ENCODE measurements at places on chromosomes 3 and 15. TPM values are rescaled to one million over a fixed set of nuclear protein-coding genes. Genes with fewer than 3 reads are reported as not detected.

GATM gene
- 2.7 TPM for total RNA-seq

PARP15 gene
- 15.0 TPM for total RNA-seq

OXTR gene
- 2.1 TPM for total RNA-seq

GATA2 gene
- total RNA-seq = 1.1 TPM

FBXO40 gene
- not detected for total RNA-seq

All from activated T-helper 17 cell treated with anti-CD3 and anti-CD28 coated beads, Interleukin-2, amount 50 U/mL, for 72 hours (primary cell).